Cortex of kidney (tissue), 1 donor: ENCODE measurements at places on chromosomes 11 and 22.

DNA sequence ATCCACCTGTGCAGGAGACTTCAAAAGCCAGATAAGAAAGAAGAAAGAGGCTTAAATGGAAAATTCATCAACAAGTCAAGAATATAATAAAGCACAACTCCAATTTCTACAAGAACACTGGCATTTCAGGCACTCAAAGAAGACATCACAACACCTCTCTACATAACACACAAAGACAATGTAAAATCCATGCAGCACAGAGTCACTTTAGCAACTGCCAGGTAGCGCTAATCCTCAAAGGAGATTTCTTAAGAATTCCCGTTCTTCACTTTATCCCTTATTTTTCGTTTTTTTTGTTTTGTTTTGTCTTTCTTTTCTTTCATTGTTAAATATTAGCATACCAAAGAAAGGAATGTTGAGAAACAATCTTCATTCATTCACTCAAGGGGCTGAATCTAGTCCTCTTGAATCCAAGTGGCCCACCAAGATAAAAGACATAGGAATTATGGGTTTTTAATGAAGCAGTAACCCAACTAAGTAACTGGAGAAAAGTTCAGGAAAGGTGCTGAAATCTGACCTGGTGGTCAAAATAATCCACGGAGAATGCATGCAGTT is 95.0 kb downstream of the CADM1 start:
- DNase-seq, result no peak

- DNase-seq, result no peak
Measured at GRCh38 chr22:46355369-46355995, 20.0 kb downstream of the TRMU start.

DNA sequence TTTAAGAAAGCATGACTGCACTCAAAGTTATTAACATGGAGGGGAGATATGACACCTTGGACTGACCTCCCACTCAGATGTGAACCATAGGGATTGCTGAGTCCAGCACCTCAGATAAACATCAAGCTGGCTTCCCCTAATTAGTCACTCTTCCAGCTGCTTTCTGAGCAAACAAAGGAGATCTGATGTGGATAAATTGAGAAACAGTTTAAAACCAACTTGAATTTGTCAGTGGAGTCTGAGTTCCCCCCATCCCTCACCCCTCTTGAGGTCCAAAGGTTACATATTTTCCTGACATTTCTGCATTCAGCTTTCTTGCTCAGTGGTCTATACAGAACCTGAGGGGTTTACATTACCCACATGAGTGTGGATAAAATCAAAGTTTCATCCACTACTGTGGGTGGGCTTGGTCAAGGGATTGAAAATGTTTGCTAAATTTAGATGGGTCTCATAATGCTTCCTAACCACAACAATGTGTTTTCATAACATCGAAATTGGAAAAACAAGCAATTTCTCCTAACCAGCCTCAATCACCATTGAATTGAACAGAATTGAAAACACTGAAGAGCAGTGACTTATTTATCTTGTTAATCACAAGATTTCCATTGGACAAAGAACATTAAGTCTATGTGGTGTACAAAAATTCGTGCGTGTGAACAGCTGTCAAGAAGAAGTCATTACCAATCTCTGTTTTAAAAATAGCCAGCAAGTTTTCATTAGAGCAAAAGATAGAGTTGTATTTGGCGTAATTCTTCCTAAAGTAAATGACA is 292.3 kb downstream of the METTL15 start:
- no peak for DNase-seq

DNA sequence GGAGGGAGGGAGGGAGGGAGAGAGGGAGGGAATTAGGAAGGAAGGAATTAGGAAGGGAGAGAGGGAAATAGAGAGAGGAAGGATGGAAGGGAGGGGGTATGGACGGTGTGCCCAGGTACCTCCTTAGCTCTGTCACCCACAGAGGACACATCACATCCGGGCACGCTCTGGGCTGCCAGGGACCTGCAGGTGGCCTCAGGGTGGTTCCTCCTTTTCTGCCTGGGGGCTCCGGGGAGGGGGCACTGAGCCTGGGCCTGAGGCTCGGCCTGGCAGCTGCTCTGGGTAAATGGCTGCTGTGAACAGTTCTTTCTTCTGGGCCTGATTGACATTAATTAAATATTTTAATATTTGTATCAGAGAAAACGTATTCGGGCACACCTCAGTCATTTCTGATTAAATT is 733.5 kb downstream of the BRD1 start:
- DNase-seq, result no peak

- DNase-seq, result no peak
Measured at GRCh38 chr11:87143641-87144040, 105.9 kb downstream of the TMEM135 start.

DNA sequence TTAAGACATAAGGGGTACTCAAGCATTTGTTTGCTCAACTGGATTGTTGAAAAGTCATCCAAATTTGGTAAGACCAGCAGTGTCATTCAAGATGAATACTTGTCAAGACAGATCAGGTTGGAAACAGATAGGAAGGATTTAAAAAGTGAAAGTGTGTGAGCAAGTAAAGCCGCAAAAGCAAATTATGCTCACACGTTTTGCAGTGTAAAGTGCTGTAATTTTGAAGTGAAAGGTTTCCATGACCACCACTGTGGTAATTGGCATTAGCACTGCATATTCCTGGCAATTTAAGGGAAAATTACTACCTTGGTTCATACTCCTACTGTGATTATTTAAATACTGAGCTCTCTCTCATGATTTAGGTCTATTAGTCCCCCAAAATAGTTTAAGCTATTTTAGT is 704.1 kb upstream of the CCDC179 start:
- DNase-seq, result no peak

DNA sequence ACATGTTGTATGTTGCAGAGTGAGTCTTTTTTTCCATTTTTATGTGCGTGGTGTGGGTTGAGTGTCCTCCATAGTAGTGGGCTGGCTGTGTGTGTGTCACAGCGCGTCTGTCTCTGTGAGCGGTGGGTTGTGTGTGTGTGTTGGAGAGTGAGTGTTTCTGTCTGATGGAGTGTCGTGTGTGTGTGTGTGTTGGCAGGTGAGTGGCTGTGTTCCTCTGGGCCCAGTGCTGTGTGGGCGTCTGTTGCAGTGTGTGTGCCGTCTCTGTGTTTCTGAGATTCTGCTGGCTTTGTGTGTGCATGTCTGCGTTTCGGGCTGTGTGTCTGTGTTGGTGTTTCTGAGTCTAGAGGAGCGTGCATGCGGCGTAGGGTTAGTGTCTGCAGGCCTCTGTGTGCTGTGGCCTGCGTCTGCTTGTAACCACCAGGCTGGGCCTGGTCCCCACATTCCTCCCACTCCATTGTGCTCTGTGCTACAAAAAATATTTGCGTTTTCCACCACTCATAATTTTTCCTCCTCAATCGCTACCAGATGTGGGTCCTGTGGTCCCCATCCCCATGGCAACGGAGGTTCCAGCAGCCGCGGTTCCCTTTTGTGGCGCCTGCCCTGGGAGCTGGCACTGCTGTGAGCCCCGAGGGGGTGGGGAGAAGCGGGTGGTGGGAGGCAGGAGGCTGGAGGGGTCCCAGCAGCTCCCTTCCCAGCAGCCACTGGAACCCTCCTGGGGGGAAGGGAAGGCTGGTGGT is 15.2 kb downstream of the SCARF2 start:
- DNase-seq, result no peak

DNA sequence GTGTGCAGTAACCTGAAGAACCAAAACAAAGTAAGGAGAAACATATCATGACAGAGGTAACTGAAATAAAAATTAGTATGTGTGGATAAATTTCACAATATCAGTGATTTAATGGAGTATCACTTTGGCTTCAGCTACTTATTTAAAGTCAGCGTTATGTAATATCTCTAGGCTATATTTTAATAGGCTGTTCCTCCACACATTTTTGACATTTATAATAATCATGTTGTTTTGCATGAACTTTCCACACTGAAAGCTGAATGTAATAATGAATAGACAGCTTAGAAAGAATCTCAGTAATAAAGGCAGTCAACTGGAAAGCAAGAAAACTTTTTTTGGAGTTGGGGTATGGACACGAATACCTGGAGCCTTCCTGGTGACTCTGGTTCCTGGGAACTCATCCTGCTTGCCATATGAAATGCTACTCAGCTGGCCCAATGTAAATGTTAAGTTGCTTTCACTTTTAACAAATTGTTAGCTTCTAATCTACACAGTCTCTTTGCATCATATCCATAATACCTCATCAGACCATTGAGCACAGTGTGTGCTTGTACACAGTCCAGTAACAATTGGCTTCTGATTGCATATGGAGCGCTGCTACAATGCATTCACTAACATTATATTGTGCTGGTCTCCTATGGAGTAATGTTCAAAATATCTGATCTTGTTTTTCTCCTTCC is 257.7 kb downstream of the SOX6 start:
- no peak for DNase-seq
